ENCODE measurements at places on chromosomes 1 and 21. TPM values are rescaled to one million over a fixed set of nuclear protein-coding genes. Genes with fewer than 3 reads are reported as not detected.
A peak's percentile ranks its signal among the peaks of the same experiment; 100 is the strongest.

GRCh38 chr1:12618661-12618964, 603 bp upstream of the DHRS3 start:
- no peak for DNase-seq

GRCh38 chr1:221206076-221206475, 326.8 kb downstream of the HLX start:
- DNase-seq: no peak

DNA sequence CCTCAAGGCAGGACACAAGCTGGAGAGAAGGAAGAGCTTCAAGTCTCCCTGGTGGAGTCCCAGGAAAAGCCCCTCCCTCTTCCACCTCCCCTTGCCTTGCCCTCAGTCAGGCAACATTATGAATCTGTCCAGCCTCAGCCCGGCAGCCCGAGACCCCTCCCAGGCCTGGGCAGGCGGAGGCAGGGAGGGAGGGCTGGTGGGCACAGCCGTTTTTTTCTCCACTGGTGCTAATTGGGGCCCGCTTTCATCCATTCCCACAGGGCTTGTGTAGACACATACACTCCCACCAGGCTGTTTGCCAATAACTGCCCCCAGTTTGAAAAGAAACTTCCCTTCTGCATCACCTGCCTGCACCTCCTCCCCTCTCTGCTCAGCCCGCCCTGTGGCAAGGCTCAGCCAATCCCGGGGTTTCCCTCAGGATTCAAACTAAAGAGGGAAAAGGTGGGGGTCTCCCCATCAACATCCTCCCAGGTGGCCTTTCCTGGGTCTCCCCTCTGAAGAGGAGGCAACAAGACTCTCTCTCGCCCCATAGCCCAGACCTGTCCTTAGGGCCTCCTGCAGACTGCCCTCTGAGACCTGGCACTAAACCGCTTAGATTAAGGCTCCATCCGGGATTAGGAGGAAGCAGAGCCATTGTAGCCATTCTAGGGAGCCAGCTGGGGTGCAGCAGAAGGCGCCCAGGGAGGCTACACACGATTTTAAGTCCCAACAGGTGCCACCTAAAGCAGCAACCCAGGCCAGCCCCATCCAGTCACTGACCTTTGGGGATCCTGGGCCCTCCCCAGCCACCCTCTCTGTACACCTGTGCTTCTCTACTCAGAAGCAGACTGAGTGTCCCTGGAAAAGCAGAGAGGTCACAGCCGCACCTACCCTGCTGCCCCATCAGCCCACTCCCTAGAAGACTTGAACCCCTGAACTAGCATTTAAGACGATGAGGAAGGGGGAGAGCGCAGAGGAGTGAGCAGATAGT, 3.5 kb downstream of the IGSF9 start:
- DNase-seq: no peak

GJA8 gene
- not detected for total RNA-seq

DNA sequence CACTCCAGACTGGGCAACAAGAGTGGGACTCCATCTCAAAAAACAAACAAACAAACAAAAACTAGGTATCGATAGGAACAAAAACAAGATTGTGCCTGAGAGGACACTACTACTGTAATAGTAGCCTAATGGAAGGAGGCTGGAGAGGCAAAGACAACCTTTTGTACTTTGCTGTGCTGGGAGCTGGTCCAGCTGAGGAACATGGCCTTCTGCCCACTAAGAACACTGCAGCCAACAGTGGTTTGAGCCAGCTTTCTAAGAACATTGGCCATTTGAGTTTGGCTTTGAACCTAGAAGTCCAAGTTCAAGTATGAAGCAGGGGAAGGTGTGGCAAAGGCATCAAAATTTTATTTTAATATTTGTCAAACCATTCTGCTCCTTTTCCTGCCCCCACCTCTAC, 22.7 kb upstream of the RGS8 start:
- no peak for DNase-seq

GRCh38 chr1:60073605-60074278, at the start of gene C1orf87:
Gene C1orf87 (minus strand): TSS chr1:60073770. CDS start chr1:60072643, 1,127 bp downstream.
- peak; percentile 86 for DNase-seq

All from upper lobe of left lung (tissue), 6 donors.